ENCODE measurements at places on chromosomes 6 and 20.

DNA sequence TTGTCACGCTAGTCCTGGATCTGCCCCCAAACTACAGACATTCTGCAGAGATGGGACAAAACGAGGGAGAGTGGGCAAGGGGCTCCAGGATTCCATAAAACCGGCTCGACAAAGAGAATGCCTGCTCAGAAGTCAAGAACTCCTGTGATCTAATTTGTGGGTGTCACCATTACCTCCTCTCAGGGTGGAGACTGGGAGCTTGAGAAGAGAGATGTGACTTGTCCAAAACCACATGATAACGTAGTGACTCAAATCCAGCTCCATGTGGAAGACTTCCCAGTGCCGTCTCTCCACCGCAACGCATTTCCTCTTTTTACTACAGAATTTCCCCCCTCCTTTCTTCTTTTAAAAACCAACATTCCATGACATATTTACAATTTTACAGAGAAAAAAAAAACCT is 44.3 kb downstream of the TRERF1 start:
- no peak for DNase-seq

- no peak for DNase-seq
Observed at GRCh38 chr20:61975407-61976129, 90.1 kb downstream of the TAF4 start.

DNA sequence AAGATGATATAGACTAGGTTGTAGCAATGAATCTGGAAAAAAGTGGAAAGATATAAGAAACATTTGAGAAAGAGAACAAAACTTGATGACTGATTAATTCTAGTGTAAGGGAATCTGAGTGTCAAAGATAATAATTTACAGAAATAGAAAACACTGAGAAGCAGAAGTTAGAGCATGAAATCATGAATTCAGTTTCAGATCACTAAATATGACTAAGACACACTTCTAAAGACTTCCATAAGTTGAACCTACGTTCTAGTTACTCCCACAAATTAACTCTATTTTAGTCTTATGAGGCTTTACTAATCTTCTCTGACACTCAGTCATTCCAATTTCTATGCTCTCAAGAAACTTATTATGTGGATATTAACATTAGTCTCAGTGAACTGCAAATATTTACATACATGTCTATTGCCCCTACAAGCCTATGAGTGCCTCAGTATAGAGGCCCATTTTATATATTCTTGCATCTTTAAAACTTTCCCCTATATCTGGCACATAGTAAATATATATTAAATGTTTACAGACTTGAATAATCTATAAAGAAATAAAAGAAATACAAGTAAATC is 30.4 kb downstream of the IBTK start:
- DNase-seq, result no peak

DNA sequence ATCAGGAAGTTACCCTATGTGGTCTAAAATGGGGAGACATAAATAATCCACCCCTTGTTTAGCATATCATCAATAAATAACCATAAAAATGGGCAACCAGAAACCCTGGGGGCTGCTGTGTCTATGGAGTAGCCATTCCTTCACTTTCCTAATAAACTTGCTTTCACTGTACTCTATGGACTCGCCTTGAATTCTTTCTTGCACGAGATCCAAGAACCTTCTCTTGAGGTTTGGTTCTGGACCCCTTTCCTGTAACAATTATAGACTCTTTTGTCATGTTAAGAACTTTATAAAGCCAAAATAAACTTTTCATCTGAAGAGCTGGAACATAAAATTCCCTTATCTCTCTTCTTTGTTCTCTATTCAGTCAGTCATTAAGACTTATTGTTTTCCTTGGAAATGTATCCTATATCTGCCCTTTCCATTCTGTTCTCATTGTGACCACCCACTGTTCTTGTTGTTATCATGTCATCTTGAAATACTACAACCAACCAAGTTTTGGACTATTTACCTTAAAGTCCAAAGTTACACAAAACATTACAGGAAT is 29.3 kb upstream of the ZBTB24 start:
- DNase-seq, result no peak

DNA sequence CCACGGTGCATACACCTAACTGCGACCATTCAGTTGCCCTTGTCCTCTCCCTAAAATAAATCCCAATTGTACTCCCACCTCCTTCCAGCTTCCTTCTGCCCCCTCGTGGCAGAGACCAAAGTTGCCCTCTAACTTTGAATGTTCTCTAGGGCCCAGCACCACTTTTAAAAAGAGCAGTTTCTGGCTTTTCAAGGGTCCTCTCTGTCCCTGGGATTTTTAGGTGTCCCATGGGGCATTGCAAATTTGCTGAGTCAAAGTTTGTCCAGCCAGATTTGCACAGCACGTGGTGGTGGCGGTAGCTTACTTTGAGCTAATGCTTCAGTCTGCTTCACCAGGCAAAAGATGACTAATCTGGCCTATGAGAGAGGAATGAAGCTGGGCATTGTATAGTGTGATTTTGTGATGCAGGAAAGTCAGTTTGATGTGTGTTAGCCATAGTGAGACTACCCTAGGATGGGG is 100.2 kb downstream of the PERP start:
- DNase-seq, result no peak

GRCh38 chr6:20559924-20560551 is 25.8 kb downstream of the CDKAL1 start:
- no peak for DNase-seq

GRCh38 chr6:27888566-27888965 is 23.6 kb downstream of the OR2B2 start:
- no peak for DNase-seq

Measured in T-helper 1 cell (primary cell).